Cortex of kidney (tissue), 1 donor: ENCODE measurements at places on chromosomes 11 and 22.

GRCh38 chr22:37664249-37665101, 6.0 kb downstream of the PDXP start:
- no peak for DNase-seq

DNA sequence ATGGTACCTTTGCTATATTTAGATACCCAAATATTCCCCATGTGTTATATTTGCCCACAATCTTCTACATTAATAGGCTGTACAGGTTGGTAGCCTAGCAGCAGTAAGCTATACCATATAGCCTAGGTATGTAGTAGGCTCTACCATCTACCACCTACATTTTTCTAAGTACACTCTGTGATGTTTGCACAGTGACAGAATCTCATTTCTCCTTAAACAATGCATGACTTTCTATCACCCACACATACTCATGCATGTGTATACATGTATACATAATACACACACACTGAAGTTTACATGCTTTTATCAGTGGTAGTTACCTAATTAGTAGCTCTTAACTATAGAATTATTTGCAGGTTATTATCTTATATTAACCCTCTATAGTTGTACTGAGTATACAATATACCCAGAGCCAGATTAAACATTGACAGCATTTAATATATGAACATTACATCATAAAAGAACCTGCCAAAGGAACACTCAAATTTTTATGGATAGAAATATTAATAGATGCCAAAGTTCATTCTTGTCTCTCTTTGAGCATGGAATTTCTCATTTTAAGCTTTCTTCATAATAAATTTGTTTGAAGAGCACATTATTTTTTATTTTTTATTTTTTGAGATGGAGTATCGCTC, 51.4 kb downstream of the ELP4 start:
- DNase-seq: no peak

GRCh38 chr11:83726316-83726715, 440.1 kb upstream of the CCDC90B start:
- no peak for DNase-seq

DNA sequence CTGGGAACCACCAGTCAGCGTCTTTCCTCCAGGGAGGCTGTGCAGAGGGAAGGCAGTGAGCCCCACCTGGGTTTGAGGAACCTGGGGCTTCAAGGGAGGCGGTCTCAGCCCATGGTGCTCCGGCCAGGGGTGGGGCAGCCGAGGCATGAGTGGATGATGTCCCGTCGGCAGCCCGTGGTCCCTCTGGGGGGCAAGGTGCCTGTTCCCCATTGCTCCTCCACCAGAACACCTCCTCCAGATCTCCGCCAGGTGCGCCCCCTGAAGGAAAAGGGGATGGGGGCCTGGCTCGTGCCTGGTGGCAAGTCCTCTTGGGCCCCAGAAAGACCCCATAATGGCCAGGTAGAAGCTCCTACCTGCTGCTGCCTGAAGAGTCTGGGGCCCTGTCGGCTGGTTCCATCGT, 94.1 kb downstream of the KCNQ1 start:
- no peak for DNase-seq

- DNase-seq: no peak
These were observed 29.2 kb upstream of the KLHL35 start for GRCh38 chr11:75462117-75462653.

DNA sequence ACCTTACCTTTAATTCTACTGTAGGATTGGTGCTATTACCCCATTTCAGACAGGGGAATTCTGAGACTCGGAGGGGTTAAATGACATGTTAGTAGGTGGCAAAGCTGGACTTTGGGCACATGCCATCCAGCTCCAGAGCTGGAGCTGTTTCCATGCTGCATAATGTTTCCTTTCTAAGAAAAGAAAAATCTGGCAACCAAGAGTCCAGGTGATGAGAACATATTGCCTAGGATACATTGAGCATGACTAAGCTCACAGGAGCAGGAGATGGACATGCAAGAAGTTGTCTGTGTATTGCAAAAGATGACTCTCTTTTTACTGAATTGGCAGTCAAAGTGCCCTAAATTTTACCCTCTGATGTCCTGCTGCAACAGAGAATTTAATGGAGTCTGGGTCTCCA, 150.8 kb upstream of the SYT13 start:
- no peak for DNase-seq

GRCh38 chr22:43427296-43428004, 15.6 kb downstream of the MPPED1 start:
- no peak for DNase-seq

DNA sequence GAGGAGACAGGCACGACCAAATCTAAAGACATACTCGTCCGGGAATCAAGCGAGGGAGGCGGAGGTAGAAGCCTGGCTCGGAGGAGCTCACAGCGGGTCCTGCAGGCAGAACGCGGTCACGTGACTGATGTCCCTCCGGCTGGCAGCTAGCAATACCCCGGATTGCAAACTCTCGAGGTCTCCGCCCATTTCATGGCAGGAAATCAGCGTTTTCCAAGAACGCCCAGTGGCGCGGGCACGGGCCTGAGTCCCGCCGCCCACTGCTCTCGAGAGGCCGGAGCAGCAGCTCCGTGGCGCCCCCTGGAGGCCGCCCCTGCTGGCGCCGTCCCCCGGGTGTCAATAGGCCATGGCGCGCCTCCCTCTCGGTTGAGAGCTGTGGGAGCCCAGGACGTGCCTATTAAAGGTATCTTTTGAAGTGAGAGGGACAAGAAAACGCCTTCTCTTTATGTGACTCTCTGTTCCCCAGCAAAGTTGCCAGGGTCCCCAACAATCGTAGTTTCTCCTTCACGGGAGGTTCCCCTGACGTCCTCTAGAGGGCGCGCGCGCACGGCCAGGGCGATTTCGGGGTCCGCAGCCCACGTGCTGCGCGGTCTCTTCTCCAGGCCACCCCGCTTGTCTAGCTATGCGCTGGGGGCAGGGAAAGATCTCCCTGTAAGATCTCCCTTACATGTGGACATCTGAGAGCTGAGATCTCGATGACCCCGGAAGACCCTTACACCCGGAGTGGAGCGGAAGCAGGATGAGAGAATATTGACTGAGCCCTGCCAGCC, 37.3 kb upstream of the RBFOX2 start:
- peak; percentile 70 for DNase-seq

DNA sequence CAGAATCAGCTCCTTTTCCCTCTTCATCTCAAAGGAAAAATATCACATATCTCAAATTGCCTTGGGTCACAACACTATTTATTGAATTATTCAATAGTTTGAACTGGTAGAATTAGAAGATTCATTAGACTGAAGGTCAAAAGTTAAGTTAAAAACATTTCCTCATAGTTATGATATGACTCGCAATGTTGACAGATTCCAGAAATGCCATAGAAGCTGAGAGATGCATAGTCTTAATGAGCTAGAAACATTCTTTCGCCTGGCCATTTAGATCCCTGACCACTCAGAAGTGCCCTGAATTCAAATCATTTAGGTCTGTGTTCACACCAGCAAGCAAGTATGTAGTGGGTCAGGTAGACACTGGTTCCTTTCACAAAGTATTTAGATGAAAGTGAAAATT, 44.4 kb downstream of the FAT3 start:
- DNase-seq: no peak

DNA sequence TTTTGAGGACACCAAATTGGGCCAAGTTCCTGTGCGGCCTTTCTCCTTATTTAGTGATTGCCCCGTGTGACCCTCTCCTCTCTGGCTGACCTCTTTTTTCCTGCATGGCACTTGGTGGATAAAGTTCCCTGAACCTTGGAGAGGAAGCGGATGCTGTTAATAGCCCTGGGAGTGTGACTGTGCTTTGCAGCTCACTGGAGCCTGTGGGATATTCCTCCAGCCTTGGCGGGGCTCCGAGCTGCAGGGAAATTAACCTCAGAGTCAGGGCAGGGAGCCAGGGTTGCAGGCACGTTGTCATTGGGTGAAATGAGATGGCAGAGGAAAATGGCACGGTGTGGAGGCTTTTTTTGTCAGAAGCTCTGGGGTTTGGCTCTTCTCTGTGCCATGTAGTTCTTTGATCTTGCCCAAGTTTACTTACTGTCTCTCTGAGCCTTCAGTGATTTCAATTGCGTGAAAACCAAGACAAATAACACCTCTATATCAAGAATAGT, 965 bp downstream of the OR9Q1 start:
- DNase-seq: no peak

GRCh38 chr11:110130642-110131238, 37.5 kb downstream of the ZC3H12C start:
- no peak for DNase-seq

DNA sequence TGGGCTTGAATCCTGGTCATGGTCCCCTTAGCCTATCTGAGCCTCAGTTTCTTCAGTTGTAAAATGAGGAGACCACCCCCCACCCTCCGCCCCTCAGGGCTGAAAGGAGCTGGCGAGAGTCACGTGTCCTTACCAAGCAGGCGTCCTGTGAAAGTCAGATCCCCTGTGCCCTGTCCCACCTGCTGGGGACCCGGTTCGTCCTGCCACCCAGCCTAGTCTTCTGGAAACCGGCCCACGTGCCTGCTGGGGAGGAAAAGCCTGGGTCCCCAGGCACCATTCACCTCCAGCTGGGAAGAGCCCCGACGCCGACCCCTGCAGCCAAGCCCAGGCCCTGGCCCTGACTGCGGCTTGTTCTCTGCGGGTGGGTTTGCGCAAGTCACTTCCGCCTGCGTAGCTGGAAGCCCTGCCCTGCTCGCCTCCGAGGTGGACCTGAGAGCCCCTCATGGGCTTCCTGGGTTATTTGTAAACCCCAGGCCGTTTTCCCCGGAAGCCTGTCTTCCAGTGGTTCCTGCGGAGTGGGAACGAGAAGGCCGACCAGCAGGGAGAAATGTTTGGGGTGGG, 679 bp upstream of the SSH3 start:
- no peak for DNase-seq

DNA sequence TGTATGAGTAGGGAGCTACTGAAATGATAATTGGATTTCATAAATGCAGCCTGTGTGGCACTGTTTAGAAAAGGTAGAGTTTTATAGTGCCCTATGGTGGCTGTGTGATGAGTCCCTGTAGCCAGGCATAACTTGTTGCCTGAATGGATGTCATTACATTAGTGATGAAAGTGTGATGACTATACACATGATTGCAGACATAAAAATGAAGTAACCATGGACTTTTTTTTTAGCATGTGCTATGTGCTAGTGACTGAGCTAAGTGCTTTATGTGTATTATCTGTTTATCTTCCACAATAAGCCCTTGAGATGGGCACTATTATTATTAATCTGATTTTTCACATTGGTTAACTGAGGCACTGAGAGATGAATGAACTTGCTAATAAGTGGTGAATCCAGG, 13.5 kb upstream of the GRAMD1B start:
- DNase-seq: no peak

DNA sequence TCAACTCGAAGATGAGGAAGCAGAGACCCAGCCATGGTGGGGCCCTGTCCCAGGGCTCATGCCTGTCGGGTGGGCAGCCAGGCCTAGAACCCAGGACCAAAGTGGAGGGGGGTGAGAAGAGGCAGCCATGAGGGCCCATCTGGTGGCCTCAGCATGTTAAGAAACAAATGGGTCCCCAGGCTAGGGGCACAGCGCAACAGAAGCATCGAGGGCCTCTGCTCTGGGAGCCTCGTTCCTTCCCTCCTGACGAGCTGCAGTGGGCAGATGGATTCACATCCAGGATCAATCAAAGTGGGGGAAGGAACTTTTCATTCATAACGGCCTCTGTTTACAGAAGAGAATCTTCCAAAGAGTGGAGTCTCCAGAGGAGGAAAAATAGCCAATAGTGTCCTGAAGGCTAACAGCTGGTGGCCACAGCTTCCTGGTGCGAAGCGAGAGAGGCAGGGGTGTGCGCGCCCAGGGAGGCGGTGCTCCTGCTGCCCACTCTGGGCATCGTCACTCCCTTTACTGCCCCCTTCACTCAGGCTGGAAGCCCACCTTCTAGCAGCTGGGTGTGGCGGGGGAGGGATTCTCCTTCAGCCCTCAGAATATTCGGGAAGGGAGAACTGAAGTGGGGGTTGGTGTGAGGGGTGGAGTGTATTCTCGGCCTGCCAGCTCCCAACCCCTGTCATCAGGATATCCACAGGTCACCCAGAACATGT, 4.3 kb downstream of the CBX7 start:
- no peak for DNase-seq

GRCh38 chr11:62242021-62242420, at the start of gene SCGB1D2:
Gene SCGB1D2 (plus strand): TSS chr11:62242239. CDS start chr11:62242308, 69 bp downstream.
- DNase-seq: no peak

DNA sequence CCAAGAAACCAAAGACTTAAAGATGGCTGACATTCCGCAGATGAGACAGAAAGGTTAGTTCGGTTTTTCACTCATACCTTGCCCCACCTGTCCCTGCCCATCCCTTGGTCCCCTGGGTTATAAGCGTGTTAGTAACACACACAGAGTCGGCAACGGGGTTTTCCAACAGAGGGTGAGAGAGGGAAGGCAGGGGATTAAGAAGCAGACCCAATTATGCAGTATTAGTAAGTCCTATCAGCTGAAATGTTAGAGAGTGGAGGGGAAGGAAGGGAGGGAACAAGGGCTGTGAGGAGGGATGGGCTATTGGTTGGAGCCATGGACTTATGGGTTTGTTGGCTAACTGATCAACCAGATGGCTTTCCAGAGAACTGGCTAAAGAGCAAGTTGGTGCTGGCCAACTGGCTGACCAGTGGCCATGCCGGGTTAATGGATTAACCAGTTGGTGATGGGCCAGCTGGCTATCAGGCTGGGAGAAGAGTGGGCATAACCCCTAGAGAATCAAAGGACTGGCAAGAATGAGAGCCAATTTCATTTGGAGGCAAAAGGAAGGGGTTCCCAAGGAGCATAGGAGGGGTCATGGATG, 45.5 kb downstream of the NRXN2 start:
- DNase-seq: no peak

GRCh38 chr22:30855677-30856518, 112.7 kb downstream of the MORC2 start:
- DNase-seq: no peak
